ENCODE measurements at places on chromosomes 7 and 10.

GRCh38 chr10:104330168-104331110, 7.8 kb downstream of the ITPRIP start:
- DNase-seq = no peak

- no peak for DNase-seq
Observed at GRCh38 chr7:139588632-139589031, 65.1 kb downstream of the CLEC2L start.

DNA sequence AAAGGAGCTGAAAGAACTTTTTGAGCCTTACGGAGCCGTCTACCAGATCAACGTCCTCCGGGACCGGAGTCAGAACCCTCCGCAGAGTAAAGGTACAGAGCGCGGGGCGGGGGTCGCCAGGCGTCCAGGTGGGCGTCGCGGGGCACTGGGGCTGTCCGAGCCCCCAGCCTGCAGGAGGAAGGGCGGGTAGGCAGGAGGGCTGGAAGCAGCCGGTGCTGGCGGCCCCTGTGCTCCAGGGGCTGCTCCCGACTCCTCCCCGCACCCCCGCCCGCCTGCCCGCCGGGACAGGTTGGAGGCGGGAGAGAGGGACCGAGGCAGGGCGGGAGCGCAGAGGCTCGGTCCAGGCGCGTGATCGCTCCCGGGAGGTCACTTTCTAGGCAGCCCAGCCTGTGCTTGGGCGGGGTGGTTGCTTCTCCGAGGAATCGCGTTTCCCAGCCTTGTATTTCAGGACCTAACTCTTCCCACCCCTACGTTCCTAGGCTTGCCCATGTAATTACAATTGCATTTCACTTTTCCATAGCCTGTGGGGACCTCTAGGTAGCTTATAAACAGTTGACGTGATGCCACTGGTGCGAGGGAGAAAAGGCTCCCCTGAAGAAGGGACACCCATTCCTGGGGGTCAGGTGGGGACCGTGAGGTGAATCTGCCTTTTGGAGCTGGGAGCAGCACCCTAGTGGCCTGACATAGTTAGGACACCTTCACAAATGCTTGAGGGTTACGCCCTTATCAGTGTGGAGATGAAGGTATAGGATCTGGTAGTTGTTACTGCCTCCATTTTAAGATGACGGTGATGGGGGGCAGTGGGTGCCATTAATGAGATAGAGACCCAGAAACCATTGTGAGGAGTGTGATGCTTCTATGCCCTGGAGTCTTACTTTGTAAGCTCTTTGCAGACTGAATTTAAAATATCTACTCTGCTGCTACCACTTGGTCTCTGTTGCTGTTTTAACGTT, 148.2 kb downstream of the CELF2 start:
- DNase-seq = no peak

GRCh38 chr10:63611078-63611477, 89.9 kb downstream of the REEP3 start:
- no peak for DNase-seq

GRCh38 chr10:12505683-12506082, 156.3 kb downstream of the CAMK1D start:
- no peak for DNase-seq

GRCh38 chr10:30630571-30630970, 1.0 kb upstream of the LYZL2 start:
- DNase-seq = no peak

DNA sequence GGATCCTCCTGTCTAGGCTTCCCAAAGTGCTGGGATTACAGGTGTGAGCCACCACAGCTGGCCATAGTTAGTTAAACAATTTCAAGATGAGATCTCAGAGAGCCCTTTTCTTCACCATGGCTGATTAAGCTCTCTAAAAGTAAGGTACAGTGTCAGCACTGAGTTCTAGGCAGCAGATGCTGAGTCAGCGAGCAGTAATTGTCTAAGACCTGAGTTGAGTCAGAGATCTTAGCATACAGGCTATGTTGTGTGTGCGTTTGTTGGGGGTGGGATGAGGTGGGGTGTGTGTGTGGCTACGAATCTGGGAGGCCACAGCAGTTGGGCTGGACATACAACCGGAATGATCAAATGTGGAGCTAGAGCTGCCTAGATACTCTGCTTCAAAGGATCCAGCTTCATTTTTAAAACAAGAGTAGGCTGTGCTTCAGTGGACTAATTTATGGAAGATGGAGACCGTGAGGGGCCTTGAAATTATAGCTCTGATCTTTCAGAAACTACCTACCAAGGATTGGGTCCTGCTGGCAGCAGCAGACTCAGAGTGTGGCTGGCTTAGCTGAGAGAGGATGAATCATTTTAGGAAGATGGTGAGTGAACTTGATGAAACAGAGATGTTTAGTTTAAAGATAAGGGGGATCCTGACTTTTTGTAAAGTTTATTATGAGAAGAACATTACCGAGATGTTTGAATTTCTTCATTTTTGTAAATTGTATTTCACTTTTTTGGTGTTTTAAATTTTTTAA, 17.5 kb upstream of the MTPN start:
- no peak for DNase-seq
